Fibroblast of mammary gland (primary cell): ENCODE measurements at places on chromosomes 3 and 15.

GRCh38 chr3:140715035-140715434, 37.2 kb downstream of the TRIM42 start:
- DNase-seq, result no peak

DNA sequence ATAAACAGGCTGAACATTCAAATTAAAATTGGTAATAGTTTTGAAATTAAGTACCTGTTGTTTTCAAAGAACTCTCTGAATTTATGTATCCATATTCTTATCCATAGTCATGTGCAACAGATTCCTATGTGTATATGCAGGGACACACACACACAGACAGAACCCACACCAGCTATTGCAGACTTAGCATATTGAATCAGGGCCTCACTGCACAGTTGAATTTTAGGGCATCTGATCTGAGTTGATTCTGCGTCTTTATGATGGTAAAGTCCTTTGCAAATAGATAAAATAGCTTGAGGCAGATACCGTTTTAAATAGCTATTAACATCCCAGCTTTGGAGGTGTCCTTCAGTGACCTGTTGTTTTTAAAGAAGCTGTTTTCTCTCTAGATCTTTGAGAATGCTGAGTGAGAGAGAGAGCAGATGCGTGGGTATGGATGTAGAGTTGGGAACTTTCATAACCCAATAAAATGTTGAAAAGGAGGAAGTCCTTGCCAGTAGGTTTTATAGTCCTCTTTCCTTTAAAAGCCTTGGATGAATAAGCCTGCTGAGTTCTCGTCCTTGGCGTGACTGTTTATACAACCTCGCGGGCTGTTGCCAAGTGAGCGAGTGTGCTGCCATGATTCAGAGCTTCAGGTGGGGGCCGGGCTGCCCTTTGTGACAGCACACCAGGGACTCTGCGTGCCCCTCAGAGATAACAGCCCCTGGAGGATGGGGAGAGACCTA, 18.3 kb downstream of the MYZAP start:
- DNase-seq, result peak; percentile 66

DNA sequence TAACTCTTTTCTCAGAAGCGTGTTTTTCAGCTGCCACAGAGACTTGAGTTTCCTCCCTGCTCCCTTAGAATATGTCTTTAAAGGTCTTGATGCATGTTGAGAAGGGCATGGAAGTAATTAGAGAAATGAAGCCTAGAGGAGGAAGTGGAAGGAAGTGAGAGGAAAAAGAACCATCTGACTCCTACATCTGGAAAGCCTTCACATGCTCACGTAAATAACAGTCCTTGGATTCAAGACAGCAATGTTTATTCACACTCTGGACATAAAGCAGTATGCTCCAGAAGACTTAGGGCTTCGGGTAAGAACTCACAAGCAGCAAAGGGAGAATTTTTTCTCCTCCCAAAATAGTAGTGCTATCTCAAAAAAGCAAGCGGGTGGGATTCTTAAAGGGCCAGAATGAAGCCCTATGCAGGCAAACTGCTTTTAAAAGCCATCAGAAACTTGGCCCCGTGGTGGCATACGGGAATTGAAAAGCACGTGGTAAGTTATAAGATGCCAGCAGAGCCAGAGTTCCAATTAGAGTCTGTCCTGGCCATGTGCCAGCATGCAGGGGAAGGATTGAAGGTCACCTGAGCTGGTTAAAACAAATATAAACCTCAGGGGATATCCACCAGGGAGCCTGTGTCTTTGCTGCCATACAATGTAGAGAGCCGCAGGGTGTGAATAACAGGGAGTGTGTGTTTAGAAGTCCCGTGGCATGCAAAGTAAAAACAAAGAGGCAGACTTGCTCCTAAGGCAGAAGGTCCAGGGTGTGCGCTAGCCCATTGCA, 380.8 kb upstream of the NDN start:
- DNase-seq, result no peak

- DNase-seq, result peak; percentile 18
These were observed 718.6 kb upstream of the NECTIN3 start for GRCh38 chr3:110352841-110353604.

- DNase-seq, result no peak
These were observed 44.4 kb upstream of the SEC13 start for GRCh38 chr3:10365316-10365715.

GRCh38 chr3:15667484-15667883, 65.9 kb downstream of the BTD start:
- DNase-seq, result no peak
